ENCODE measurements at places on chromosomes 4 and X.

- DNase-seq: peak; percentile 54
Observed at GRCh38 chr4:41661442-41662076, 87.0 kb downstream of the PHOX2B start.

GRCh38 chr4:81509822-81510221, 38.1 kb upstream of the RASGEF1B start:
- no peak for DNase-seq

- DNase-seq: no peak
Observed at GRCh38 chr4:155954118-155954685, 536 bp upstream of the CTSO start.

DNA sequence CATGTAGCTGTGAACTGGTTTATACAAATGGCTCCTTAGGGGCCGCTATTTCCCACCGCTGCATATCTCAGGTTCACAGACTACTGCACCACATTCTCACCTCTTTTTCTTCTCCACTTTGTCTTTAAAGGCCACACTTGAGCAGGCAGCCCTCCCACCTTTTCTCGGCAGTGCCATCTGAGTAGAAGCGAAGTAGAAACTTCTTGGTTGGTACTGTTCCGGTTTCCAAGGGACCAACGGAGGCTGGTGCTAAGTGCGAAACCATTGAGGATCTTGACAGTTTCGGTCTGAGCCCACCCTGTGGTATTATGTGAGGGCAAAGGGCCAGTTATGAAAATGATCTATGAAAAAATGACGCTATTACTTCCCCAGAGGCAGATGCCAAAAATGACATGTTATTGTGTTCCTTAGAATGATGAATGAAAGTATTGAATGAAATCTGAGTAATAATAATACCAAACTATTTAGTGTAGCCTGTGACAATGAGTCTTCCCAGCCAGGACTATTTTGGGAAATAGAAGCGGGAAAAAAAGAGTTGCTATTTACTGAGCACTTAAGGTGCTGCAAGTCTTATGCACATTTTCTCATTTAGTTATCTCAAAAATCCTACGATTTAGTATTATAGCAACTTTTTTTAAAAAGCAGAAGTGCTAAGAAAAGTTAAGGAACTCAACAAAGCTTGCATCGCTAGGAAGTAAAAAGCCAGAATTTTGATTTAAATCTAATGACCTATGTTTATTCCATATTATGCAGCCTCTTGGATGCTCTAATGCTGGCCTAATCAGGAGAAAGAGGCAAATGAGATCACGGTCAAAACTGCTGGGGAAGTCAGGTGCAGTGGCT, 29.6 kb upstream of the CHRNA9 start:
- DNase-seq: no peak

DNA sequence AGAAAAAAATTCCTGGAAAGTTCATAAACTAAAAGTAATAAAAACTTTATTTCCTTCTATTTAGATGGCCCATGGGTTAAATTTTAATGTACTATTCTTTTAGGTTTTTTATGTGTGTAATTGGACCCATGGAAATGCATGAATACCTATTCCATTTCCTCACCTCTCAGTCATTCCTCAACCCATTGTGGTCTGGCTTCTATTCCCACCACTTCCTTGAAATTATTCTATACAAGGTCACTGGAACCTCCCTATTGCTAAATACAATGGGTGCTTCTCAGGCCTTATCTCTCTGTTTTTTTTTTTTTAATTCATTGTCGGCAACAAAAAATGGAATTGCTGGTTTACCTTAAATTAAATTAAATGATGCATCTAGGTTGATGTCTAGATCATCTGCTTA, 17.2 kb downstream of the SLC39A8 start:
- peak; percentile 62 for DNase-seq

DNA sequence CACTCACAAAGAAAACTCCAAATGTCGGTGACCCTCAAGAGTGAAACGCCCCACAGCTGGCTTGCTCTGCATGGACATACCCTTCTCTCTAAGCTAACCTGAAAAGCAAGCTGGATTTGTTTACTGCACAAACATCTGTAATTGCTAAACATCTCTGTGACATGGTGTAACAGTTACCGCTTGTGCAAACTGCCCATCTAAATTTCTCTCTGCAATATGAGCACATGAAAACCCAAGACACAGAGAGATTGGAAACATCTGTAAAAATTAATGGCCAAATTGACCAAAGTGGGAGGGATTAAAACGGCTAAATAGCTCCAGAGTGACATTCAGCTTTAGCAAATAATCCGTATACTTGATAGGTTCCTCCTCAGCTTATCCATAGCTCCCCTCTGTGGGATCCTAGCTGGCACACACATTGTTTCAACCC, 155.0 kb upstream of the MAP3K15 start:
- peak; percentile 33 for DNase-seq

GRCh38 chrX:44223150-44223549, 120.3 kb downstream of the EFHC2 start:
- peak; percentile 78 for DNase-seq

DNA sequence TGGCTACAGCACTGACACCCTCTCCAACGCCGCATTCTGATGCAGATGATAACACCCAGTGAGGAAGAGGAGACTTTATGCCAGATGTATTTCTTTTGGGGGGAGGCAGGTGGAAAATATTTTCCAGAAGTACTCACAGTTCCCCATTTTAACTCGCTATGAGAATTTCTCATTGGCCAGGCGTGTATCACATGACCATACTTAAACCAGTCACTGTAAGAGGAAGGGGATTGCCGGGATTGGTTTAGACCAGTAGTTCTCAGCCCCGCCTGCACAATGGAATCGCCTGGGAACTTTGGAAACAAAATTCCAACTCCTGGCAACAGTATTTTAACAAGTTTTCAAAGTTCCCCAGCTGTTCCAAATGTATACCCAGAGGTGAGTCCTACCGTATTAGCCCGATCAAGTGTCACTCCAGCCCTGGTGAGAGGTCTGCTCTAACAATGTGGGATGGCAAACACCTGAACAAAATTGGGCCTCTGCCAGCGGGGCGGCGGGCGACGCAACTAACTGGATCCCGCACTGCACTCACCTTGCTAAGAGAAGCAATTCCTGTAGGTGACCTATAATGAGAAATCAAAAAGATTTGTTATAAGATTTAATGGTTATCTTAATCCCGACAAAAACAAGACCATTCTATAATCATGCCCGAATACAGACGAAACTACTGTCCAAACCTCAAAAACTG, 2.9 kb upstream of the MSL3 start:
- DNase-seq: no peak

- DNase-seq: no peak
Observed at GRCh38 chrX:49850028-49850427, 20.9 kb downstream of the PAGE4 start.

DNA sequence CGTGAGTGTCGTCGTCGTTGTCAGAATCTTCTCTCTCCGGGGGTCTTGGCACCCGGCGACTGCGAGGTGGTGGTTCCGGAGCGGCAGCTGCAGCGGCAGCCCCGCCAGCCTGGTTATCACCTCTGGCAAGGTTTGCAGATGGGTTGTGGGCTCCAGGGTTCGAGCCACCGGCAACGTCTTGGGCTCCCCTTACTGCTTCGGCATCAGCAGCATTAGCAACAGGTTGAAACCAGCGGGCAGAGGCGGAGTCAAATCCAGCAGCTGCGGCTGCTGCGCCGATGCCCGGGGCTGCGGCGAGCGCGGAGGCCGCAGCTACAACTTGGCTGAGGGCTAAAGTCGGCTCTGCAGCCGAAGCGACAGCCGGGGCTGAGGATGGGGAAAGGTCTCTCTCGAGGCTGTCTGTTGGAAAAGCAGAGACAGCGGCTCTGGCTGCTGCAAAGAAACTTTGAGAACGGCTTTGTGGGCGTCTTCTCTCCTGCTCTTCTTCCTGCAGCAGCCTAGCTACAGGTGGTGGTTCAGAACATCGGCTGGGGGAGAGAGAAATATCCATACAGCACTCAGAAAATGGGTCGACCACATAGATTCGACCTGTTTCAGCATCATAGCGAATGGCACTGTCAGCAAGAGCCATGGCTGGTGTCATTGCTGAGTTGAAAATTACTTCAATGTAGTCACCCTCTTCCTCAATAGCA, 3.6 kb downstream of the IRS4 start:
- DNase-seq: no peak

DNA sequence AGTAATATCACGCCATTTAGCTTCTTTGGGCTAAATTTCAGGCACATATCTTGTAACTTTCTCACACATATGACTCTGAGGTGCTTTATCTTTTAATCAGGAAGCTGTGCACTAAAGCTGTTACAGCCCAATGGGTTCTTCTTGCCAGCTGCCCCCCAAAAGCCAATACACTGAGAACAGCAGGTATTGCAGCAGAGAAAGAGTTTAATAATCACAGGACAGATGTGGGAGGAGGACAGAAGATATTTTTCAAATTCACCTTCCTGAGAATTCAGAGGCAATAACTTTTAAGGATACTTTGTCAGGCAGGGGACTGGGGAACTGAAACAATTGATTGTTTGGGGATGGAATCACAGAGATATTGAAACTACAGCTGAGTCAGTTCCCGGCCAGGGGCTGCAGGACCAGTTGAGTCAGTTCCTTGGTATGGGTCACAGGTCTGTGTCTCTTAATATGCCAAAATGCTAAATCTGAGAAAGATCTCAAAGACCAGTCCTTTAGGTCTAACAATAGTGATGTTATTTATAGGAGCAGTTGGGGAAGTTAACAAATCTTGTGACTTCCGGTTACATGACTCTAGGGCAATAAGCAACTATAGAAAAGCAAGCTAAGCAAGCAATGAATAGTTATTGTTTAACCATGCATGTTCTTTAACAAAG, 28.1 kb downstream of the DDIT4L start:
- DNase-seq: no peak

GRCh38 chr4:1309261-1310010, 19.7 kb downstream of the MAEA start:
- DNase-seq: peak; percentile 91

DNA sequence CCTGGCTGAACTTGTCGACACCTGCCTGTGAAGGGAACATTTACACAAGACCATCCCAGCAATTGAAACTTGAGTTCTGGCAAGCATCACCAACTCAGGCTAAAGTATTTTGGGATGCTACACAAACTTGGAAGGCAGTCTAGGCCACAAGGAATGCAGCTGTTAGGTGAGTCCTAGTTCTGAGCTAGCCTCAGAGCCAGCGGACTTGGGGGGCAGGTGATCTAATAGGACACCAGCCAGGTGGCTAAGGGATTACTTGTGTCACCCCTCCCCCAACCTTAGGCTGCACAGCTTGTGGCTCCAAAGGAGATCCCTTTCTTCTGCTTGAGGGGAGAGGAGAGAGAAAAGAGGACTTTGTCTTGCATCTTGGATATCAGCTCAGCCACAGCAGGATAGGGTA, 62.3 kb upstream of the DKK2 start:
- no peak for DNase-seq

Data from astrocyte of the spinal cord (primary cell).